ENCODE measurements at places on chromosomes 12 and 14.

- no peak for DNase-seq
- H3K4me1 ChIP-seq: peaks cover 26% of the 10 kb centered on the region
- no peaks in the 10 kb centered on the region for H3K36me3 ChIP-seq
- H3K27me3 ChIP-seq: no peaks in the 10 kb centered on the region
- peak within 1 kb of the TSS; percentile 89 for H3K4me3 ChIP-seq
- H3K27ac ChIP-seq: peak within 1 kb of the TSS; percentile 94
Observed at GRCh38 chr12:63844391-63845341, at the start of gene SRGAP1. SRGAP1 (plus strand) TSS chr12:63844700; CDS start chr12:63844817, 117 bp downstream.

- no peak for DNase-seq
- peaks cover 38% of the 10 kb centered on the region for H3K4me1 ChIP-seq
- H3K4me3 ChIP-seq: no peak overlapping the region
- H3K27me3 ChIP-seq: no peaks in the 10 kb centered on the region
- peaks cover 23% of the 10 kb centered on the region for H3K36me3 ChIP-seq
Observed at GRCh38 chr14:103740991-103741689, 25.5 kb downstream of the ZFYVE21 start.

- H3K4me3 ChIP-seq: peak overlapping the region; percentile 47
- H3K27ac ChIP-seq: peak overlapping the region; percentile 48
- peaks cover 31% of the 10 kb centered on the region for H3K4me1 ChIP-seq
- DNase-seq: no peak
- no peaks in the 10 kb centered on the region for H3K36me3 ChIP-seq
Observed at GRCh38 chr12:48000878-48001504, 3.3 kb downstream of the COL2A1 start.

DNA sequence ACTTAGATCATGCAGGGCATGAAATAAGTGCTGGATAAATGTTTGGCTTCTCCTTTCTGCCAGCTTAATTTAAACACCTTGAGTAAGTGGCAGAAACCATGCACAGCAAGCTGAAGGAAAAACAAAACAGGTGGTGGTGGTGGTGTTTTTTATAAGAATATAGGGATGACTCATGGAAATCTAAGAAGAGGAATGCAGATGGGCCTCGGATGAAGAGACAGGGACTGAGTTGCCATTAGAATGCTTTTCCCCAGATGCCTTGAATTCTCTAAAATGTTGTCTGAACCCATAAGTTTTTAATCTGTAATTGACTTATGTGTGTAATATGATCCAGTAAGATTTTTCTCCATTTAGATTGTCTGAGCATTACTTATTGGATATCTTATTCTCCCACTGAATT lies 93.1 kb upstream of the ZDHHC17 start:
- no peak overlapping the region for H3K4me3 ChIP-seq
- no peaks in the 10 kb centered on the region for H3K36me3 ChIP-seq
- no peak for DNase-seq
- H3K27me3 ChIP-seq: no peaks in the 10 kb centered on the region
- no peak overlapping the region for H3K27ac ChIP-seq

GRCh38 chr14:71220462-71220861 lies 313.2 kb downstream of the PCNX1 start:
- no peaks in the 10 kb centered on the region for H3K27me3 ChIP-seq
- no peaks in the 10 kb centered on the region for H3K36me3 ChIP-seq
- H3K4me3 ChIP-seq: no peak overlapping the region
- DNase-seq: no peak
- no peak overlapping the region for H3K27ac ChIP-seq

GRCh38 chr12:3047961-3048360 lies 29.2 kb upstream of the TSPAN9 start:
- no peak for DNase-seq
- no peaks in the 10 kb centered on the region for H3K27me3 ChIP-seq
- H3K27ac ChIP-seq: no peak overlapping the region
- no peaks in the 10 kb centered on the region for H3K4me1 ChIP-seq
- no peak overlapping the region for H3K4me3 ChIP-seq

DNA sequence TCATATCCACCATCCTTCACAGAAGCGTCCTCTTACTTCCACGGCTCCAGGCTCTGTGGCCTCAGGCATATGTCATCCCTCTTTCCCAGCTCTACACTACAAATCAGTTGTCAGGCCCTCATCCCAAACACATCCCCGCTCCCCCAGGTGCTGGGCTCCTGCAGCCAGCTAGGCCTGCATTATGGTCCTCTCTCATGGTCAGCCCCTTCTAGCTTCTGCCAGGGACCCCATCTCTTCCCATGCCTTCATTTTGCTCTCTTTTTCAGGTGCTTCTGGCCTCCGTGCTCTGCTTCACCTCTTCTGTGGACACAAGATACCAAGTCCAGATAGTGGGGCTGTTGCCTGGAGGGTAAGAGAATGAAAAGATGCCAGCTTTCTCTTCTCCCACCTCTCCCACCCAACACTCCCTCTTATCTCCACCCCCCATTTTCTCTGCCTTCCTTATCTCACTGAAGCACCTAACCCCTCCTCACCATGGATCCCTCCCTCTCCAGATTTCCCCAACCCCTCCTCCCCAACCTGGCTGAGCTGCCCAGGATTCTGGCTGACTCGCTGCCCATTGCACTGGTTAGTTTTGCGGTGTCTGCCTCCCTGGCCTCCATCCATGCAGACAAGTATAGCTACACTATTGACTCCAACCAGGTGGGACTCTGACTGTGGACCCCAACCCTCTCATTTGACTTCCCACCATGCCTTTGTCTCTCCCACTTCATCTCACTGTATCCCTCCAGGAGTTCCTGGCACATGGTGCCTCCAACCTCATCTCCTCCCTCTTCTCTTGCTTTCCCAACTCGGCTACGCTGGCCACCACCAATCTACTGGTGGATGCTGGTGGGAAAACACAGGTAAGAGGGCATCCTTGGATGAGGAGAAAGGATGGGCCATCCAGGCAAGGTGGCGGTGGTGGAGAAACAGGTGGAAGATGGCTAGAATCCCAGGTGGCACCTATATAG lies 10.4 kb downstream of the B4GALNT1 start:
- H3K4me1 ChIP-seq: peaks cover 19% of the 10 kb centered on the region
- no peaks in the 10 kb centered on the region for H3K36me3 ChIP-seq
- H3K27ac ChIP-seq: no peak overlapping the region
- no peak overlapping the region for H3K4me3 ChIP-seq

GRCh38 chr12:12010277-12011039 lies 60.3 kb upstream of the BCL2L14 start:
- H3K4me3 ChIP-seq: no peak overlapping the region
- H3K27me3 ChIP-seq: no peaks in the 10 kb centered on the region
- H3K4me1 ChIP-seq: no peaks in the 10 kb centered on the region
- no peaks in the 10 kb centered on the region for H3K36me3 ChIP-seq

- H3K27me3 ChIP-seq: no peaks in the 10 kb centered on the region
- DNase-seq: no peak
- no peaks in the 10 kb centered on the region for H3K4me1 ChIP-seq
Observed at GRCh38 chr12:109635717-109636116, 62.1 kb downstream of the MVK start.

- DNase-seq: no peak
- H3K4me1 ChIP-seq: no peaks in the 10 kb centered on the region
- no peak overlapping the region for H3K27ac ChIP-seq
- no peak overlapping the region for H3K4me3 ChIP-seq
Observed at GRCh38 chr12:123816896-123817537, 54.9 kb downstream of the DNAH10 start.
